Mesenchymal stem cell (in vitro differentiated cells and primary cell): ENCODE measurements at places on chromosomes 2 and 18.

GRCh38 chr18:62571037-62571436 is 48.2 kb downstream of the ZCCHC2 start:
- H3K27me3 ChIP-seq: no peaks in the 10 kb centered on the region
- H3K27ac ChIP-seq: no peak overlapping the region
- DNase-seq: no peak
- no peak overlapping the region for H3K4me3 ChIP-seq

GRCh38 chr18:38750751-38751150 is 1185.2 kb upstream of the CELF4 start:
- H3K4me3 ChIP-seq: no peak overlapping the region
- H3K4me1 ChIP-seq: no peaks in the 10 kb centered on the region
- H3K36me3 ChIP-seq: no peaks in the 10 kb centered on the region
- no peak for DNase-seq
- H3K27ac ChIP-seq: no peak overlapping the region

GRCh38 chr2:106195981-106196380 is 1.9 kb upstream of the UXS1 start:
- no peaks in the 10 kb centered on the region for H3K27me3 ChIP-seq
- no peak for DNase-seq
- H3K4me3 ChIP-seq: no peak overlapping the region
- H3K36me3 ChIP-seq: no peaks in the 10 kb centered on the region
- peaks cover 10% of the 10 kb centered on the region for H3K4me1 ChIP-seq

DNA sequence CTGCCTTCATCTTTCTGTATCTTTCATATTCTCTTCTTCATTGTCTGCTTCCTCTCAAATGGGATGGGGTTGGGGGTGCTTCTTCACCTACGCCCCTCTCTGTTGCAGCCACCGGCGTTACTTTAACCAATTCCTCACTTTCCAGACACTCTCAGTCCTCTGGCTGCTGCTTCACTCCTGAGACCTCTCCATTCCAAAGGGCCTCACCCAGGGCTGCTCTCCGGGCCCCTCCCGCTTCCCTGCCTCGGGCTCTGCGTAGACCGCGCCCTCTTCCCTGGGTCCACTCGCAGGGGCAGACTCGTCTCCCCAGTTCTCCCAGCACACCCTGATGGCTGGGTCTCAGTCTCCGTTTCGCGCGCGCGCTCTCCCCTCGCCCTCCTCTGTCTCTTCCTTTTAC is 926 bp downstream of the SERPINB8 start:
- no peaks in the 10 kb centered on the region for H3K27me3 ChIP-seq
- peak overlapping the region; percentile 85 for H3K4me3 ChIP-seq

GRCh38 chr2:68925295-68925896 is 27.3 kb downstream of the GKN2 start:
- peak; percentile 66 for DNase-seq
- H3K4me3 ChIP-seq: no peak overlapping the region
- H3K27ac ChIP-seq: no peak overlapping the region
- no peaks in the 10 kb centered on the region for H3K4me1 ChIP-seq
- no peaks in the 10 kb centered on the region for H3K27me3 ChIP-seq

GRCh38 chr2:3864943-3865865 is 161.8 kb downstream of the DCDC2C start:
- no peak overlapping the region for H3K4me3 ChIP-seq
- DNase-seq: no peak
- no peaks in the 10 kb centered on the region for H3K36me3 ChIP-seq
- no peaks in the 10 kb centered on the region for H3K27me3 ChIP-seq
- peaks cover 2% of the 10 kb centered on the region for H3K4me1 ChIP-seq

GRCh38 chr2:56313500-56313921 is 129.7 kb downstream of the CCDC85A start:
- no peaks in the 10 kb centered on the region for H3K27me3 ChIP-seq
- no peaks in the 10 kb centered on the region for H3K36me3 ChIP-seq
- no peaks in the 10 kb centered on the region for H3K4me1 ChIP-seq
- H3K4me3 ChIP-seq: no peak overlapping the region
- H3K27ac ChIP-seq: no peak overlapping the region

DNA sequence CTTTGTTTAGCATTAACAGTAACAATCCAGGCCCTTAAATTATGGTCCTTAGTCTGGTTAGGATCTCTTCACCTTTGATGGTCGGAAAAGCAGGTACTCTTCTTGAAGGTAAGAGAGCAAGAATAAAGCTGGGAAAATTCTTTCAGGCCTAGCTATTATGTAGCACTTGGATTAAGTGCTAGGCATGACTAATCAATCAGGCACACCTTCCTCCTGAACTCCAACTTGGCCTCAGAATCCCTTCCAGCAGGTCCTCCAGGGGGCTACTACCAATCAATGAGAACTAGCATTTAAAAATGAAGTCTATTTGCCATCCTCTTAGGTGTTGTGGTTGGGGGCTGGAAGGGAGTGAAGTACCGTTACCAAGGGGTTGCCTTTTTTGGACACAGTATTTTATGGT is 3.7 kb downstream of the SMYD1 start:
- H3K36me3 ChIP-seq: no peaks in the 10 kb centered on the region
- H3K4me1 ChIP-seq: peaks cover 1% of the 10 kb centered on the region
- peaks cover 6% of the 10 kb centered on the region for H3K27me3 ChIP-seq
- DNase-seq: no peak

DNA sequence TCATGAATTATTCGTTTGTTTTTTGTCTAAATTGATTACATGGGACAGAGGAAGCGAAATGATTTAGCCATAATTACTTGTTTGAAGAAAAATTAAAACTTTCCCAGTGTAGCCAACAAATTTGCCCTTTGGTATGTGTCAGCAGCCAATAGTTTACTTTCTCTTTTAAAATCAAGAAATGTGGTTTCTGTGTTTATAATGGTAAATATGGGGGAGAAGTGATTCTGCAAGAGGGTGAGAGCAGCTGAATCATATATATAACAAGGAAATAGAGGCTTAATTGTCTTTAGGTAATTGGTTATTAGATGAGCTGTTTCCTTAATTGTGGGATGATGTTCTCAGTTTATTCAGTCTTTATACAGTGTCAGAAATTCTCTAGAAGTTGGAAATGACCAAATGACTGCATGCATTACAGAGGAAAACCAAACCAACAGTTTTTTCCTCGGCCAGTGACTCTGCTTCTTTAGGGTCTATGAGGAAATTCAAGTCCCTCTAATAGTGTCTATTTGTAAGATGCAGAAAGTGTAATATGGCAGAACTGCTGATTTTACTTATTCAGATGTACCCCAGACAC is 132.9 kb downstream of the AGPS start:
- H3K4me1 ChIP-seq: no peaks in the 10 kb centered on the region
- H3K36me3 ChIP-seq: no peaks in the 10 kb centered on the region
- no peak overlapping the region for H3K4me3 ChIP-seq
- no peaks in the 10 kb centered on the region for H3K27me3 ChIP-seq

- no peak overlapping the region for H3K27ac ChIP-seq
- H3K4me1 ChIP-seq: no peaks in the 10 kb centered on the region
- no peaks in the 10 kb centered on the region for H3K36me3 ChIP-seq
- no peak overlapping the region for H3K4me3 ChIP-seq
- no peak for DNase-seq
- no peaks in the 10 kb centered on the region for H3K27me3 ChIP-seq
These were observed 43.5 kb downstream of the KIF5C start for GRCh38 chr2:148918554-148918953.

- no peaks in the 10 kb centered on the region for H3K4me1 ChIP-seq
- no peaks in the 10 kb centered on the region for H3K36me3 ChIP-seq
- no peak overlapping the region for H3K4me3 ChIP-seq
- peaks cover 14% of the 10 kb centered on the region for H3K27me3 ChIP-seq
- no peak for DNase-seq
These were observed 86.4 kb downstream of the LOXHD1 start for GRCh38 chr18:46570666-46571065.

- no peak for DNase-seq
- H3K36me3 ChIP-seq: no peaks in the 10 kb centered on the region
- H3K4me3 ChIP-seq: no peak overlapping the region
- H3K27ac ChIP-seq: no peak overlapping the region
- no peaks in the 10 kb centered on the region for H3K4me1 ChIP-seq
- no peaks in the 10 kb centered on the region for H3K27me3 ChIP-seq
These were observed 96.2 kb upstream of the ARHGAP28 start for GRCh38 chr18:6633310-6633709.

GRCh38 chr2:3277050-3277747 is 100.4 kb downstream of the EIPR1 start:
- H3K27me3 ChIP-seq: no peaks in the 10 kb centered on the region
- no peaks in the 10 kb centered on the region for H3K36me3 ChIP-seq
- no peak overlapping the region for H3K27ac ChIP-seq

DNA sequence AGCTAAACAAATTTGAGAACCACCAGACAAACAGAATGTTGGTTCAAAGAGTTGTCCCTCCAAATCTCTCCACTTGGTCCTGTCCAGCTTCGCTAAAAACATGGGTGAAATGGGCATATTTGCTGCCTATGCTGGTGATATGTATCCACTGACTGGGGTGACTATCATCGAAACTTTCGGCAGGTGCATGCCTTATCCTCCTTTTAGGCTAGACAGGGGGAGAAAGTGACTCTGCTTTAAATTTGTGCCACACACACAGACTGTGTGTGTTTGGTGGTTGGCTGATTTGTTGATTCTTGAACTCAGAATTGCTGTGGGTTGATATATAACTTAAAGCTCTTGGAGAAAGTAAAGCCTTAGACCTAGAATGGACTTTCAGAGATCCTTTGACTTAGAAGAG is 324.1 kb upstream of the NT5C1B start:
- H3K27ac ChIP-seq: no peak overlapping the region
- H3K36me3 ChIP-seq: no peaks in the 10 kb centered on the region
- peaks cover 6% of the 10 kb centered on the region for H3K4me1 ChIP-seq
- DNase-seq: no peak
- no peaks in the 10 kb centered on the region for H3K27me3 ChIP-seq
- H3K4me3 ChIP-seq: no peak overlapping the region

- no peak for DNase-seq
- no peaks in the 10 kb centered on the region for H3K4me1 ChIP-seq
- H3K36me3 ChIP-seq: no peaks in the 10 kb centered on the region
- no peak overlapping the region for H3K27ac ChIP-seq
- H3K27me3 ChIP-seq: peaks cover 14% of the 10 kb centered on the region
These were observed 36.1 kb downstream of the TRPM8 start for GRCh38 chr2:233953087-233953801.

- peaks cover 17% of the 10 kb centered on the region for H3K4me1 ChIP-seq
- H3K27me3 ChIP-seq: no peaks in the 10 kb centered on the region
- no peak overlapping the region for H3K27ac ChIP-seq
These were observed 46.0 kb downstream of the ADCY3 start for GRCh38 chr2:24874035-24874434.

DNA sequence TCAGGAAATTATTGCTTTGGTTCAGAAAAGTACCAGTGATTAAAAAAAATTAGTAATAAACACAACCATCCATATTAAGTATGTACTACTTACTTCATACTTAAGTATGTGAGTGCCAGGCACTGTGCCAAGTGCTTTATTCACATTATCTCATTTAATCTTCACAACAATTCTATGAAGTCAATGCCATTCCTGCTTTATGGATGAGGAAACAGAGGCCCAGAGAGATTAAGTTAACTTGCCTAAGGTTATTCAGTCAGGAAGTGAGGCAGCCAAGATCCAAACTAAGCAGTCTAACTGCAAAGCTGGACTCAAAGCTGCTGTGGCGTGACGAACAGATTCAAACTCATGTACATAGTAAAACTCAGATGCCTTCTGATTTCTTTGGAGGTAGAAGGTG is 22.3 kb downstream of the DTNB start:
- H3K27me3 ChIP-seq: no peaks in the 10 kb centered on the region
- H3K4me3 ChIP-seq: no peak overlapping the region
- DNase-seq: peak; percentile 27
- no peak overlapping the region for H3K27ac ChIP-seq
- H3K4me1 ChIP-seq: no peaks in the 10 kb centered on the region
- no peaks in the 10 kb centered on the region for H3K36me3 ChIP-seq

- DNase-seq: peak; percentile 33
- no peaks in the 10 kb centered on the region for H3K4me1 ChIP-seq
- no peaks in the 10 kb centered on the region for H3K27me3 ChIP-seq
- H3K36me3 ChIP-seq: peaks cover 24% of the 10 kb centered on the region
- H3K27ac ChIP-seq: no peak overlapping the region
These were observed 176.7 kb downstream of the MYO1B start for GRCh38 chr2:191421950-191422349.

- H3K4me3 ChIP-seq: no peak overlapping the region
- no peak overlapping the region for H3K27ac ChIP-seq
- no peaks in the 10 kb centered on the region for H3K4me1 ChIP-seq
- DNase-seq: no peak
- H3K36me3 ChIP-seq: no peaks in the 10 kb centered on the region
These were observed 870.2 kb downstream of the CBLN2 start for GRCh38 chr18:71673954-71674353.

GRCh38 chr18:31990823-31991222 is 27.8 kb upstream of the RNF125 start:
- H3K36me3 ChIP-seq: no peaks in the 10 kb centered on the region
- no peak overlapping the region for H3K4me3 ChIP-seq
- H3K4me1 ChIP-seq: peaks cover 5% of the 10 kb centered on the region
- H3K27ac ChIP-seq: no peak overlapping the region
- no peak for DNase-seq
- H3K27me3 ChIP-seq: no peaks in the 10 kb centered on the region

DNA sequence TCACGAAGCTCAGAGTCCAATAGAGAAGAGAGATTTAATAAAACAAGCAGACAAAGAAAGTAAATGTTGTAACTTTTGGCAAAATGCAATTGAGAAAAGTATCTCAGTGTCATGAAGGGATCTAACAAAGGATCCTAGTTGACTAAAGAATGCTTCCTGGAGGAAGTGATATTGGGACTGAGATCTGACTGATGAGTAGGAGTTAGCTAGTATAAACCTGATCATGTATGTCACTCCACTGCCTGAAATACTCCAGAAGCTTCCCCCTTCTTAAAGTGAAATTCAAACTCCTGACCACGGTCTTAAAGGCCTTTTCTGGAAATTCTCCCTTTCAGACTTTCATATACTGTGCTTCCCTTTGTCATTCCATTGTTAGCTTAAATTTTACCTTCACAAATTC is 1102.4 kb upstream of the ZEB2 start:
- no peaks in the 10 kb centered on the region for H3K27me3 ChIP-seq
- DNase-seq: no peak
- H3K36me3 ChIP-seq: no peaks in the 10 kb centered on the region
- no peak overlapping the region for H3K4me3 ChIP-seq
- no peak overlapping the region for H3K27ac ChIP-seq

GRCh38 chr2:25726522-25726921 is 53.1 kb upstream of the DTNB start:
- no peaks in the 10 kb centered on the region for H3K4me1 ChIP-seq
- no peak overlapping the region for H3K4me3 ChIP-seq
- H3K36me3 ChIP-seq: no peaks in the 10 kb centered on the region
- H3K27me3 ChIP-seq: peaks cover 22% of the 10 kb centered on the region
- DNase-seq: no peak

GRCh38 chr2:164439885-164440284 is 181.4 kb downstream of the GRB14 start:
- H3K4me3 ChIP-seq: no peak overlapping the region
- H3K4me1 ChIP-seq: no peaks in the 10 kb centered on the region
- DNase-seq: no peak
- H3K36me3 ChIP-seq: no peaks in the 10 kb centered on the region

GRCh38 chr2:12265646-12266045 is 451.1 kb upstream of the TRIB2 start:
- peaks cover 1% of the 10 kb centered on the region for H3K4me1 ChIP-seq
- H3K4me3 ChIP-seq: no peak overlapping the region
- DNase-seq: peak; percentile 8
- no peaks in the 10 kb centered on the region for H3K36me3 ChIP-seq
- no peak overlapping the region for H3K27ac ChIP-seq
